ENCODE measurements at places on chromosomes 11 and 22.

- no peak overlapping the region for H3K27ac ChIP-seq
- no peaks in the 10 kb centered on the region for H3K27me3 ChIP-seq
- no peak for DNase-seq
- no peaks in the 10 kb centered on the region for H3K36me3 ChIP-seq
These were observed 230.4 kb upstream of the MTNR1B start for GRCh38 chr11:92739041-92739440.

GRCh38 chr11:43925932-43926505 lies 16.4 kb upstream of the C11orf96 start:
- no peak for DNase-seq
- no peak overlapping the region for H3K27ac ChIP-seq
- no peak overlapping the region for H3K4me3 ChIP-seq
- H3K36me3 ChIP-seq = no peaks in the 10 kb centered on the region
- no peaks in the 10 kb centered on the region for H3K27me3 ChIP-seq
- H3K4me1 ChIP-seq = peaks cover 11% of the 10 kb centered on the region

DNA sequence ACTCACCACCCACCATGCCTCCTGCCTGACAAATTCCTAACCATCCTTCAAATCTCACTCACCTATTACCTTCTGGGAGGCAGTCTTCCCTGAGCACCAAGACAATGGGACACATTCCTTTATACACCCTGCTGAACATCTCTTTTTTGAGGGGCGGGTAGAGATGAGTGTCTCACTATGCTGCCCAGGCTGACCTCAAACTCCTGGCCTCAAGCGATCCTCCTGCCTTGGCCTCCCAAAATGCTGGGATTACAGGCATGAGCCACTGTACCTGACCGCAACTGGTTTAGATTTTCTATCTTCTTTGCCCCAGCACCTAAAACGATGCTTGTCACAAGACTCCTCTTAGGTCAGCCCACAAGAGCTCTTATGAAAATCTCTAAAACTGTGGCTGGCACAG lies 7.1 kb downstream of the TIMM10 start:
- no peak for DNase-seq
- H3K36me3 ChIP-seq = peaks cover 21% of the 10 kb centered on the region
- H3K27me3 ChIP-seq = no peaks in the 10 kb centered on the region
- H3K4me1 ChIP-seq = peaks cover 14% of the 10 kb centered on the region
- no peak overlapping the region for H3K27ac ChIP-seq
- H3K4me3 ChIP-seq = no peak overlapping the region

DNA sequence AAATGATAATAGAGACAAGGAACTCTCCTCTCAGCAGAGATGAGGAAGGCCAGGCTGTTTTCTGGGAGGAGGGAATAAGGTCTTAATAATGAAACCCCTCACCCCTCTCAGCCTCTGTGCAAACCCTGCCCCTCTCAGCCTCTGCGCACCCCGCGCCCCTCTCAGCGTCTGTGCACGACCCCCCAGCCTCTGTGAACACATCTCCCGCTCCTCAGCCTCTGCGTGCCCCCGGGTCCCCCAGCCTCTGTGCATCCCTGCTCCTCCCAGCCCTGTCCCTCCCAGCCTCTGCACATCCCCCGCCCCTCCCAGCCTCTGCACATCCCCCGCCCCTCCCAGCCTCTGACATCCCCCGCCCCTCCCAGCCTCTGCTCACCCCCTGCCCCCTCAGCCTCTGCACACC lies 837.8 kb downstream of the TBC1D22A start:
- H3K27ac ChIP-seq = no peak overlapping the region
- H3K4me3 ChIP-seq = no peak overlapping the region
- H3K36me3 ChIP-seq = no peaks in the 10 kb centered on the region
- H3K4me1 ChIP-seq = no peaks in the 10 kb centered on the region
- H3K27me3 ChIP-seq = no peaks in the 10 kb centered on the region

DNA sequence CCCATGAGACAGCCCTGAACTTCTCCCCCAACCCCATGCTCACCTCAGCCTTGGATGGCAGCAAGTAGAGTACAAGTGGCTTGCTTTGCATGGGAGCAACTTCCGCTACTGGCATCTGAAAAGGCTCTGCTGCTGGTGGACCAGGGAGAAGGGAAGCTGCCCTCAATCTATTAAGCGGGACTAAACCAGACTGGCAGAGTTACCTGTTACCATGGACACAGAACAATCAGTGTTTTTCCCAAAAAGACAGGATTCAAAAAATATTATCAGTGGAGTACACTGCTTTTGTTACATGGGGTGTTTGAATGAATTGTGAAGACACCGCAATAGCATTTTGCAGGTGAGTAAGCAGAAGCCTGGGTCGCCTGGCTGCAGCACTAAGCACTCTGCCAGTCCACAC lies 631.4 kb upstream of the B3GAT1 start:
- no peak overlapping the region for H3K27ac ChIP-seq
- H3K4me3 ChIP-seq = no peak overlapping the region
- H3K4me1 ChIP-seq = no peaks in the 10 kb centered on the region
- no peaks in the 10 kb centered on the region for H3K36me3 ChIP-seq
- DNase-seq = no peak

DNA sequence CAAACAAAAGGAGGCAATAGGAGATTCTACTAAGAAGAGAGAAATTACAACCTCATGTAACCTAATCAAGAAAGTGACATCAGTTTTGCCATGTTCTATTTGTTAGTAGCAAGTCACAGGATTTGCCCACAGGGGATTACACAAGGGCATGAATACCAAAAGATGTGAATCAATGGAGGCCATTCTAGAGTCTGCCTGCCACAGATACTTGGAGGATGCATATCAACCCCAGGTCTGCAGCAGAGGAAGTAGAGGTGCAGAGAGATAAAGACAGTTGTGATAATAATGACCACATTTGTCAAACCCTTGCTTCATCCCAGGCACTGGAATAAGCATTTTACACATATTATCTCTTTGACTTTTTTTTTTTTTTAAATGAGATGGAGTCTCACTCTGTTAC lies 2.4 kb upstream of the ASCC2 start:
- peaks cover 30% of the 10 kb centered on the region for H3K4me1 ChIP-seq
- H3K27me3 ChIP-seq = no peaks in the 10 kb centered on the region
- no peak overlapping the region for H3K27ac ChIP-seq
- DNase-seq = no peak

DNA sequence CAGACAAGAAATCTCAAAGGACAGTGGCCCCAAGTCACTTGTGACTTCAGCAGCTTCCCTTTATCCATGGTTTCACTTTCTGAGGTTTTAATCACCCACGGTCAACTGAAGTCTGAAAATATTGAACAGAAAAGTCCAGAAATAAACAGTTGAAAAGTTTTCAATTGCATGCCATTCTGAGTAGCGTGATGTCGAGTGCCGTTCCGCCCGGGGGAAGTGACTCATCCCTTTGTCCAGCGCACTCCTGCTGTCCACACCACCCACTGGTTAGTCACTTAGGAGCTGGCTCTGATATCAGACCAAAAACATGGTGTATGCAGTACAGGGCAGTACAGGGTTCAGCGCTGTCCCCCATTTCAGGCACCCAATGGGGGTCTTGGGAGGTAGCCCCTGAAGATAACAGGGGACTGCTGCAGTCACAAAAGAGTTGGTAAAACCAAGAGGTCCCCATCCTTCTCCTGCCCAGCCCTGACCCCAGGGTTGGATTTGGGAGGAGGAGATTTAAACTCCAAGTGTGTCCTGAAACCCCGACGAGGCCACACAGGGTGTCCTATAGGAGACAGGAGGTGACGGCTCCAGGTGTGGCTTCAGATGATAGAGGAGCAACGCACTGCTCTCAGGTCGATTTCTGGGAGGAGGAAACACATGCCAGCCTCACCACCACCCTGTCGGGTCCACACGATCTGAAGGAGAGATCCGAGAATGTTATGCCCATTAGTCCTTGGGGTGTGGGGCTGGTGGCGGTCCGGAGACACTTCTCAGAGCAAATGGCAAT lies 390.1 kb downstream of the CTTN start:
- H3K36me3 ChIP-seq = no peaks in the 10 kb centered on the region
- DNase-seq = no peak
- no peaks in the 10 kb centered on the region for H3K4me1 ChIP-seq
- H3K27me3 ChIP-seq = no peaks in the 10 kb centered on the region

DNA sequence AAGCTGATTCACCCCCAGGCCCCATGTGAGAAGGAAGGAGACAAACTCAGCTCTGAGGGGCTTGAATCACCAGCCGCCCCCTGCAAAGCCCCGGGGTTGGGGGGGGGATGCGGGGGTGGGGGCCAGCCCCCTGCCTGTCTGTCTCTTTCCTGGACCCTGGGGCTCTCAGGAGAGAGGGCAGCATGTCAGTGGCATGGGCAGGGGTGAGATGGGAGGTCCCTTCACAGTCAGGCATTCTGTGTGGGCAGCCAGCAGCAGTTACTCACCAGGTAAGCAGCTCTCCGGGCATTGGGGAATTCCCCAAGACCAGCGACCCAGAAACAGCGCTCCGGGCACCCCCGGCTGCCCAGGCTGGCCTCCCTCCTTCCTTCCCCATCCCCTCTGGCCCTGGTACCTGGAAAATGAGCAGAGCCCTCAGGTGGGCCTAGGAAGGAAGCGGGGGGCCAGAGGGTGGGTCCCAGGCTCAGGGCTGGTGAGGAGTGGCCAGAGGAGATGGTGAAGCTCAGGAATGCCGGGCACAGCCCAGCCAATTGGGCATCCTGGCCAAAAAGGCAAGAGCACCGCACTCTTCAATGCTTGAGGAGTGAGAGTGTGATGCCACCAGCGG lies 4.2 kb upstream of the LIF start:
- no peak for DNase-seq
- no peak overlapping the region for H3K4me3 ChIP-seq
- no peaks in the 10 kb centered on the region for H3K27me3 ChIP-seq
- H3K27ac ChIP-seq = no peak overlapping the region
- peaks cover 4% of the 10 kb centered on the region for H3K36me3 ChIP-seq
- peaks cover 70% of the 10 kb centered on the region for H3K4me1 ChIP-seq

- H3K27me3 ChIP-seq = no peaks in the 10 kb centered on the region
- DNase-seq = no peak
- H3K4me1 ChIP-seq = peaks cover 16% of the 10 kb centered on the region
These were observed 7.6 kb upstream of the SLC39A13 start for GRCh38 chr11:47400768-47401279.

- H3K27me3 ChIP-seq = peaks cover 9% of the 10 kb centered on the region
- no peak overlapping the region for H3K4me3 ChIP-seq
- H3K4me1 ChIP-seq = peaks cover 64% of the 10 kb centered on the region
- H3K36me3 ChIP-seq = peaks cover 5% of the 10 kb centered on the region
- DNase-seq = no peak
These were observed 92.9 kb downstream of the PDHX start for GRCh38 chr11:35009191-35009943.

GRCh38 chr11:48025293-48025983 lies 45.1 kb downstream of the PTPRJ start:
- no peak overlapping the region for H3K4me3 ChIP-seq
- peak overlapping the region; percentile 6 for H3K27ac ChIP-seq
- H3K36me3 ChIP-seq = peaks cover 61% of the 10 kb centered on the region
- no peak for DNase-seq

DNA sequence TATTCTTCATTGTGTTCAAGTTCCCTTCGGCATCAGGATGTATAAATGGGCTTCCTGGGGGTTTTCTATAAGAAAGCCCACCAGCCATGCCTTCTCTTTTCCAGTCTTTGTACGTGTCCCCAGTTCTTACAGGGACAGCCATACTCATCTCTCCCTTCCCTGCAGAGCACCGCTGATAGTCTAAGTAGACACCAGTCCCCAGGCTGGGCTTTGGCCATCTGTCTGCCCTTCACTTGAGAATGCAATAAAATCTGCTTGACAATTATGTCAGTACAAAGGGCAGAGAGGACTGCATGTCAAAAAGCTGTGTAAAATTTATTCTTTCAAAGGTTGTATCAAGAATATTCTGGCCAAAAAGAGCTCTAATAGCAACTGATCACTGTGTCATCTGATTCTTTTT lies 27.3 kb downstream of the NTM start:
- H3K27me3 ChIP-seq = no peaks in the 10 kb centered on the region
- H3K4me1 ChIP-seq = no peaks in the 10 kb centered on the region
- DNase-seq = no peak
- no peaks in the 10 kb centered on the region for H3K36me3 ChIP-seq

DNA sequence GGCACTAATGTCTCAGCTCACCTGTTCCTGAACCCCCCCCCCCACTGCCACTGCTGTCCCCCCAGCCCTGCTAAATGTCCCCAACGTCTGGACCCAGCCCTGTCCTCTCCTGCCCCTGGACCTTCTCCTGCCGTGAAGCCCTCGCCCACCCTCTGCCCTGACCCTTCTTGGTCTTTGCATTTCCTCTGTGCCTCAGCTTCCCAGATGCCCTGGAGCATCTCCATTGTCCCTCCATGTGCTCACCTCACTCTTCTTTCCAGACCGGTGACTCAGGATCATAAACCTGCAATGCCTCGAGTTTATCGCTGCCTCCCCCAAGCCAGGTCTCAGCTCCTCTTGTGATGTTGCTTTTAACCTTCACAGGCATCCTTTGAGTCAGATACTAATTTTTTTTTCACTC lies 416.4 kb downstream of the BRD1 start:
- H3K4me1 ChIP-seq = no peaks in the 10 kb centered on the region
- no peak overlapping the region for H3K4me3 ChIP-seq
- H3K27ac ChIP-seq = no peak overlapping the region
- DNase-seq = no peak
- H3K27me3 ChIP-seq = no peaks in the 10 kb centered on the region
- no peaks in the 10 kb centered on the region for H3K36me3 ChIP-seq

Measured in activated CD4-positive, alpha-beta memory T cell treated with anti-CD3 and anti-CD28 coated beads, Interleukin-2, amount 10 ng/mL, durations not matched to agents 7 days and 5 days (primary cell).